ENCODE measurements at places on chromosomes 4 and X. TPM values are rescaled to one million over a fixed set of nuclear protein-coding genes. Genes with fewer than 3 reads are reported as not detected.

GRCh38 chrX:2360731-2361130, 140.0 kb downstream of the DHRSX start:
- no peak overlapping the region for H3K4me3 ChIP-seq
- DNase-seq = no peak
- no peaks in the 10 kb centered on the region for H3K27me3 ChIP-seq
- H3K27ac ChIP-seq = no peak overlapping the region
- H3K36me3 ChIP-seq = no peaks in the 10 kb centered on the region

DNA sequence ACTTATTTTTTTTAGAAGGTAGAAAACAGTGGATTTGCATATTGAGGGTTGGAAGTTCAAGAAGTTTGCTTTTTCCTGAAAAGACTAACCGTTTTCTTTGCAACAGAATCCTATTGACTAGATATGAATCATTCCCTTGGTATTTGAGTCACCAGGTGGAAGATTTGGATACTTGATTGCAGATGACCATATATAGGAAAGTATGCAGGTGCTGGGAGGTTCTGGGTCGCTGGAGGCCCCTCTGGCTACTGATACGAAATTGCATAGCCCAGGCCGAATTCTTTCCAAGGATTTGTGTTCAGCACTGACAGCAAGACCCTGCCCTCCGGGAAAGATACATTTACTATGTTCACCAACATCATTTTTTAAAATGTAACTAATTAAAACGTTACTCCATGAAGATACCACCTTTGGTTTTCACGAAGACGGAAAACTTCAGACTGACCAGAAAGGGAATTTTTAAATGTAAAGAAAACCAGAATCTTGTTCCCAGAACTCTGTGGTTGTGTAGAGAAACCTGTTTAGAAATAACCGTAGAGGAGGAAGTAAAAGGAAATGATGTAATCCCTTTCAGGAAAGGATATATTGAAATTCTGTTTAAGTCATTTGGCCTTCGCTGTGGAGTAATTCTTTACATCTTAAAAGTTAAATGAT, 946 bp downstream of the ANXA3 start:
- H3K36me3 ChIP-seq = no peaks in the 10 kb centered on the region
- peaks cover 27% of the 10 kb centered on the region for H3K4me1 ChIP-seq
- peak overlapping the region; percentile 98 for H3K27ac ChIP-seq
- H3K4me3 ChIP-seq = peak overlapping the region; percentile 55
- peaks cover 7% of the 10 kb centered on the region for H3K27me3 ChIP-seq
- DNase-seq = peak; percentile 75

DNA sequence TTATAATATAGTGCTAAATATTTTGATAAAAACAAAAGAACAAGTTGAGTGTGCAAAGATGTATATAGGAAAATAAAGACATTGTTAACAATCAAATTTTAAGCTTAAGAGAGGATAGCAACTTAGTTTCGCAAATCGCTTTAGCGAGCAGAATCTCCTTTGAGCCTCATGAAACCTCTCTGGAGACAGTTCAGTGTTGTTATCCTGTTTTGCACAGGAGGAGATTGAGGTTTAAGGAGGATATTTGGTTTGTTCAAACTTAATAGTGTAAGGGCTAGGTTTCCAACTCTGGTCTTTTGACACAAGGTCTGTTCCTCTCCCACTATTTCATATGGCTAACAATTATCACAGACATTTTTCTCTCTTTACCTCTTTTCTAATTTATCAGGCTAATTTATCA, 1848.5 kb upstream of the TENM3 start:
- no peaks in the 10 kb centered on the region for H3K36me3 ChIP-seq
- no peak for DNase-seq
- no peaks in the 10 kb centered on the region for H3K4me1 ChIP-seq
- H3K4me3 ChIP-seq = no peak overlapping the region
- H3K27ac ChIP-seq = no peak overlapping the region

DNA sequence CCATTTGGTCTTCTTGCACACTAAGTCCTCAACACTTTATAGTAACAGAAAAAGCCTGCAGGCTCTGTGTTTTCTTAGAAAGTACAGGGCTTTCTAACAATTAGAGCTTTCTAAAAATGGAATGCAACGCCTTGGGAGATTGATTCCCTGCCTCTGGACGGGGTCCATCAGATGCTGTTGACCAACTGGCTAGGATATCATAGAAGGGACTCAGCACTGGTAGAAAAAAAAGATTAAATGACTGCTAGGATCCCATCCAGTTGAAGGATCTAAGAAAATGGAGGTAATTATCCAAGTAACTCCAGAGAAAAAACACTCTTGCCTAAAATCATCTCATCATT, 39.5 kb downstream of the USP46 start:
- no peak overlapping the region for H3K27ac ChIP-seq
- H3K4me1 ChIP-seq = peaks cover 17% of the 10 kb centered on the region
- peaks cover 10% of the 10 kb centered on the region for H3K36me3 ChIP-seq

- H3K4me1 ChIP-seq = no peaks in the 10 kb centered on the region
- H3K36me3 ChIP-seq = no peaks in the 10 kb centered on the region
- no peak overlapping the region for H3K27ac ChIP-seq
Measured at GRCh38 chr4:119652998-119653397, 24.4 kb upstream of the PDE5A start.

GRCh38 chrX:7941390-7942042, 14.3 kb upstream of the PNPLA4 start:
- H3K4me3 ChIP-seq = no peak overlapping the region
- DNase-seq = no peak
- no peaks in the 10 kb centered on the region for H3K4me1 ChIP-seq
- H3K27ac ChIP-seq = no peak overlapping the region
- H3K36me3 ChIP-seq = no peaks in the 10 kb centered on the region

Gene DOCK11
- total RNA-seq = 5.4 TPM

Gene TLL1
- not detected for total RNA-seq

Gene ATP1B4
- not detected for total RNA-seq

Gene PLXNB3
- total RNA-seq = 1.8 TPM

All from stomach (tissue), 19 donors.